ENCODE measurements at places on chromosomes 6 and 20.
A peak's percentile ranks its signal among the peaks of the same experiment; 100 is the strongest.

DNA sequence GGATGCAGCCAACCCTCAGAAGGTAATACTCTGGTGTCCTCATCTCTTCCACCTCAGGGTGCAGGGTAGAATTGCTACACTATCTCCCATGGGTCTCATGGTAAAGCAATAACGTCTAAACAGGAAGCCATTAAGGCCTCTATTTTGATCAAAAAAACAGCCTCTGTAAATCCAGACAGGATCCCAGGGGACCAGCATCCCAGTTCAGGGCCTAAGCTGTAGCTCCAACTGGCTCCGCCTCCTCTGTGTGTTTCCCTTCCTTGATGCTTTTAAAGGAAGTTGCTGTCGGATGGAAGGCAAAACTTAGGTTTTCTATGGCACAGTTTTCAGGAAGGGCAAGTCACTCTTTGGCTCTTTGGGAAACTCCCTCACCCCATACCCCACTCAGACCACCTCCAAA, 222.0 kb downstream of the MAFB start:
- DNase-seq: no peak

DNA sequence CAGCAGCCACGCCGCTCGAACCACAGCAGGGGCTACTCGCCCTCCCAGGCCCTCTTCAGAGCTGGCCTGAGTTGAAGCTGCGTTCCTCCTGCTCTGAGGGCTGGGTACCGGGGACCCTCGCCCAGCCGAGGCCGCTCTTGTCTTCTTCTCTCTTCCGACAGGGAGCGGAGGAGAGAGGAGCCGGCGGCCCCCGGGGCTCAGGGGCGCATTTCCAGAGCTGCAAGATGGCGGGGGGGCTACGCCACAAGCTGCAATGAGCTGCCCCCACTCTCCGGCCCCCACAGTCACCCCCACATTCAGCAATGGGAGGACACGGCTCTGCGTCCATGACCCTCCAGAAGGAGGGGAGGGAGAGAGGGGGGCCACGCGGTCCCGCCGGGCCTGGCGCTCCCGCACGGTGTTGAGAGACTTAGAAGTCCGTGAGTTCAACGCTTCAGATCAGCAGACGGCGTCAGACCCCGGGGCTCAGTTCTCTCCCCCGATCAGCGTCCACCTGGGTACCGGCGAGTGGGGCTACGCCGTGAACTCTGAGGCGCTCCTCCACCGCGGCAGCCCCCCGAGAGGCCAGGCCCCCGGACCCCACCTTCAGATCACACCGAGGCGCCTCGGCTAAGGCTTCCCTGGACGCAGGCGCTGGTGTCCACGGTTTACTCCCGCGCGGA, 31.6 kb downstream of the SLC2A4RG start:
- no peak for DNase-seq

- DNase-seq: no peak
Observed at GRCh38 chr20:21101932-21102575, 4.1 kb downstream of the LINC00237 start.

DNA sequence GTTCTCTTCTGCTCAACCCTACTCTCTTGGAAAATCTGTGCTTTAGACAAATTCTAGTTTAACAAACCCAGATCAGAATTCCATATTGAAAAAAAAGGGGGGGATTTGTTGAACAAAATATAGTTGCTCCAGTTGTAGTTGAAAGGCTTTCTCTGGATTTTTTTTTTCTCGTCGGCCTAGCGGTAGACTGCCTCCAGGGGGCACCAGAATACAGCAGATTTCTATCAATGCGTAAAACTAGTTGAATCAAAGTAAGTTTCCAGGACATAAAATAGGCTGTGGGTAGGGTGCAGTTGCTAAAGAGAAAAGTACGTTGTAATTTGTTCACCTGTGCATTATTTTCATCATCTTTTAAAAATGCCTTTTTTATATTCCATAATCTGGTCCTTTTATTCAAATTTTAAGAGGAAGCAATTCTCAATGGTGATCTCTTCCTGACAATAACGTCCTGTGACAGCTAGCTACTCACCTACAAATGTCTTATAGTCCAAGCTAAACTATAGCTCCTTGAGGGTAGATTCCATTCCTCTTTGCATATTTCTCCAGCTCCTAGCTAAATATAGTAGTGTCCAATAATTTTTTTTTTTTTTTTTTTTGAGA, 105.4 kb downstream of the PERP start:
- peak; percentile 53 for DNase-seq

GRCh38 chr20:21325296-21325695, 22.2 kb downstream of the XRN2 start:
- peak; percentile 19 for DNase-seq

DNA sequence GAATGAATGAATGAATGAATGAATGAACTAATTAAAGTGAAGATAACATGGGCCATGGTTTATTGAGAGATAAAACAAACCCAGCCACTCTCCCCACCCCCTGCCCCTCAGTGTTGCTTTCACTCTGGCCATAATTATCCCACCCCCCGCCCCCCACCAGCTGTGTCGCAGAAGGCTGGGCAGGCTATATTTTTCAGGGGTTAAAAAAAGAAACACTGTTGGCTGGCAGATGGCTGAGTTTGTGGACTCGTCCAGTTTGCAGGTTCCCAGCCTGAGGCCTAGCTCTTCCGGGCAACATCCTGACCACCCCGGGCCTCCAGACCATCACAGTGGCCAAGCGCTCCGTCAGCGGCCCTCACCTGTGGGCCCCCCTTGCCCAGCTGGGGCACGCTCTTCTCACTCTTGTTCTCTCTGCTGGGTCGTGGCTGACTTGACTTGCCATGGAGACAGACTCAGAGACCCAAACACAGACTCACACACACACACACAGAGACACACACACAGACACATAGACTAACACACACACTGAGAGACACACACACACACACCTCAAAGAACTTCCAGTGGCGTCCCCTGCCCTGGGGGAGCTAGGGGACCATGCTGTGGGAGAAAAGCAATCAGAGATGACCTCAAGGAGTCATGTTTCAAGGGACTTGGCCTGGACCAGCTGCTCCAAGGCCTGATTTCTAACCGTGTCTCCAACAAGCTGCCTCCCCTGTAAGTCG, 2.2 kb upstream of the GRM4 start:
- DNase-seq: no peak

DNA sequence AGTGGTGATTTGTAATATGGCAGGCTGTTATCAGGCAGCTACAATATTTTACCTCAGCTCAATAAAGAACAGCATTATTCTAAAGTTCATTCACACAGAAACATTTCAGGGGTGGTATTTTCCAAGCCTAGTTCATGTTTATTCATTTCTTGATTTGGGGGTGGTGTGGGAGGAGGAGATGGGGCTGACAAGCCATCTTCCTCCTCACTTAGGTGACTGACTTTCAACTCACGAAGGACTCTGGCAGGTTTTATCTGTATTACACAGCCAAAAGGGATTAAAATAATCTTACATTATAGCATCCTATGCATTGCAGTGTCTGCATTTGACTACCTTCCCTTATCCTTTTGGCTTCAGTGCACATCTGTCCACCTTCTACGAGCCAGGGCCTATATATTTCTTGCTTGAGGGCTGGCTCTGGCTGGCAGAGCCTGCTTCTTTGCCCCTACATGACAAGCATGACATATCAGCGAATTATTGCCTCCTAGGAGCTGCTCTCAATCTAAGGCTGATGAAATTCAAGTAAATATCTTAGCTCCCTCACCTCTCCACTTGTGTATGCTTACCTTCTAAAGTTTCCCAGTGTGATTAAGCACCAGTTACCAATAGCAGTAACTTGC, 20.0 kb downstream of the KHDRBS2 start:
- no peak for DNase-seq

GRCh38 chr6:14881398-14881797, 364.5 kb upstream of the JARID2 start:
- DNase-seq: peak; percentile 69

DNA sequence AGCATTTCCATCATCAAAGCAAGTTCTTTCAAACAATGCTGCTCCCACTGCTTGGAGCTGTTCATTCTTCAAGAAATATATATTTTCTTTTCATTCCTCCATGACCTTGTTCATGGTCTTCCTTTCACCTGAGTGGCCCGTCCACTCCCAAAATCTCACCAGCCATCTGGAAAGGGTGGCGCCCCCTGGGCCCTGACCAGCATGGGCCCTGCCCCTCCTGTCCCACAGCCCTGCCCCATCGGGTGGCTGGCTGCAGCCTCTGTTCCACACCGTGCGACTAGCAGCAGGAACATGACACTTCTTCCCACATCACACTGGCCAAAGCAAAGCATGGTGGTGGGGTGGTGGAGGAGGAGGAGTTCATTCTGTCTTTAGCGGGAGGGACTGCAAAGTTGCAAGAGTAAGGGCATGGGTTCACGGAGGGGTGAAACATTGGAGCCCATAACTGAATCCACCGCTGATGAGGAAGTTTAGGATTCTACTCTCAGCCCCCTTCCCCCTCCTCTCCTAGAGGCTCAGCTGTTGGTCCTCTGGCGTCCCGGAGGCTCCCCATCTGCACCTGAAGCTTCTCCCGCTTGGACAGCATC, 195.2 kb upstream of the SLC24A3 start:
- no peak for DNase-seq

GRCh38 chr6:127415096-127415495, 44.1 kb downstream of the KIAA0408 start:
- no peak for DNase-seq

DNA sequence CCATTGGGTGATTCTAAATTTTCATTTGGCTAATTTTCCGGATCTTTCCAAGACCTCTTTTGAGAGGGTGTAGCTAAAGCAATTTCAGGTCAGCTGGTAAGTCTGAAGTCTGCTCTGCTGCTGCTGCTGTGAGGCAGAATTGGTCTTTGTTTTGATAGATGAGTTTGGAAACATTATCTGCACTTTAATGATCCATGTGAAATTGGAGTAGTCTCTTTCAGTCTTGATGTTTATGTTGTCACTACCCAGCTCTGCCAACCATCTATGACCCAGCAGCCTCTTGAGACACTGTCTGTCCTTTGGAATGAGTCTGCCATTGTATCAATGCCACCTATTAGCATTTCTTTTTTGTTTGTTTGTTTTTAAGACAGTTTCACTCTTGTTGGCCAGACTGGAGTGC, 44.1 kb downstream of the TXNDC5 start:
- DNase-seq: no peak

- DNase-seq: no peak
Observed at GRCh38 chr6:125077453-125077852, 76.1 kb upstream of the TPD52L1 start.

DNA sequence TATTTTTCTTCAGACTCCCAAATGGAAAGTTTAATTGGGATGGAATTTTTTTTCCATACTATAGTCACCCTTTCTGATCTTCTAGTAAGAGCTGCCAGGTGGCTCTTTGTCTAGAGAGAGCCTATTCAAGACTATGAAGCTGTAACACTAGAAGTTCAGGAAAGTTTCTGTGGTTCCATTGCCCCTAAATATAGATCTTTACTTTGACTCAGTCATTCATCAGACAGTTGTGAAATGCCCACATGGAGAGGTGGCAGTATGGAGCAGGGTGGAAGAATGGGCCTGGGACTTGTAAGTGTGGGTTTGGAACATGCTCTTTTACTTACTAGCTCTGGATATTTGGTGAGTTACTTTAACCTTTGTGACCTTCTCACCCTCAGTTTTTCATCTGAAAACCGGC, 87.8 kb downstream of the CTNNBL1 start:
- DNase-seq: peak; percentile 10

- no peak for DNase-seq
Observed at GRCh38 chr6:121112356-121112755, 221.9 kb downstream of the TBC1D32 start.

- no peak for DNase-seq
Observed at GRCh38 chr6:2485116-2485515, 239.7 kb upstream of the GMDS start.

DNA sequence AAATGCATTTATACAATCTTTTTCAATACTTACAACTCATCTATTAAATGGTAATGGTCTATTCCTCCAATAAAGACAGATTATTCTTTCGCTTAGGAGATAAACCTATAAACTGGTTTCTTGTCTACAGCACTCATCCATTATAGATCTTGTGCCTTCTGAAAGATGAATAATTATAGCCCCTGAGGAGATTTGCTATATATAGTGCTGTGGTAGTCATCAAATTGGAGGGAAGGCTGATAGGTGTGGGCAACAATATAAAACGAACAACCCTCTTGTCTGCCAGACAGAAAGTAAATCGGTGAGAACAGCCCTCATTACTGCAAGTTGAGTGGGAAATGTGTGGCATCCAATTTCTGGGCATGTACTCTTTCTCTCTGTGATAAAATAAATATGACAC, 292.5 kb upstream of the CNR1 start:
- no peak for DNase-seq

DNA sequence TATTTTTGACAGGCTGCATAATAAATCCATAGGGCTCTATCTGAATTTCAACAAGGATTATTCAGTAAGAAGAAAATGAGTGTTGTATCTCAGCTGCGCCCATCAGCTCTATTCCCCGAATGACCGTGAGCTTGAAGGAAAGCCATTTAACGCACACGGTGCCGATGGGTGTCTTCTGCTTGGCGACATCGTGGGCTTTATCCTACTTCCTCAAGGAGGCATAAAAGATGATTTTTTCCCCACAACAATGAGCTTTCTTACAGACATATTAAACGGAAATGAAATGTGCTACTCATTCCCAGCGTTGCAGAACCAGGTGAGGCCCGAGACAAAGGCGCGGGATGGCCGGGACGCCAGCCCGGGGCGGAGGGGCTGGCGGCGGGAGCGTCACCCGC, 710 bp downstream of the DYNLT1 start:
- DNase-seq: no peak

- DNase-seq: peak; percentile 38
Observed at GRCh38 chr20:52105442-52106422, 85.8 kb downstream of the ZFP64 start.

DNA sequence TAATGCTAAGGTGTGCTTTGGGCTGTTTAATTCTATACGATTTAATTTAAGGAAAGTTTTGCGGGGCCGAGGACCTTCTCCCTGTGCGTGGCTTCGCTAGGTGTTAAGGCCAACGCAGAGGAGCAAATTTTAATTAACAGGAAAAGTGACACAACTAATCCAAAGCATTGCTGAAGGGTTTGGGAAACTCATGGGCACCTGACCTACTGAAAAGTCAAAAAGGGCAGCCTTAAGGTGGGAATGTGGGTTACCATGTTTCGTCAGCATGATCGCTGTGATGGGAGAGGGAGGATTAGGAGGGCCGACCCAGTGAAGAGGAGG, 415 bp upstream of the CUL9 start:
- no peak for DNase-seq

GRCh38 chr6:102458990-102459389, 1065.5 kb downstream of the GRIK2 start:
- DNase-seq: no peak

GRCh38 chr6:37513576-37513975, 13.9 kb upstream of the CCDC167 start:
- no peak for DNase-seq
